ENCODE measurements at places on chromosomes 1 and 21.

DNA sequence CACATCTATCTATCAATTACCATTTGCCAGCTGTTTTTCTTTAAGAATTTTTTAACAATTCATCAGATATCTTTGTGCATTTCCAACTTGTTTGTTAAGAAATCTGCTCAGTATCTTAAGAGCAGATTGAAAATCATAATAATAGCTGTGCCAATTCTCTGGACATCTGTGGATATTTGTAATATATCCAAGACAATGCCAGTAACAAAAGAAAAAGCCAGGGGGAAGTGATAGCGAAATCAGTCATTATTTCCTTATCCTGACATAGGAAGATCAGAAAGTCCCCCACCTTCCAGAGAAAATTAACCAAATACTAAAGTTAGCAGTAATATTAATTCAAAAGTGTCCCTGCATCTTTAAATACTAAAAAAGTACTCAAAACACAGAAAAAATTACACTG, 217.1 kb downstream of the RERE start:
- DNase-seq = no peak

DNA sequence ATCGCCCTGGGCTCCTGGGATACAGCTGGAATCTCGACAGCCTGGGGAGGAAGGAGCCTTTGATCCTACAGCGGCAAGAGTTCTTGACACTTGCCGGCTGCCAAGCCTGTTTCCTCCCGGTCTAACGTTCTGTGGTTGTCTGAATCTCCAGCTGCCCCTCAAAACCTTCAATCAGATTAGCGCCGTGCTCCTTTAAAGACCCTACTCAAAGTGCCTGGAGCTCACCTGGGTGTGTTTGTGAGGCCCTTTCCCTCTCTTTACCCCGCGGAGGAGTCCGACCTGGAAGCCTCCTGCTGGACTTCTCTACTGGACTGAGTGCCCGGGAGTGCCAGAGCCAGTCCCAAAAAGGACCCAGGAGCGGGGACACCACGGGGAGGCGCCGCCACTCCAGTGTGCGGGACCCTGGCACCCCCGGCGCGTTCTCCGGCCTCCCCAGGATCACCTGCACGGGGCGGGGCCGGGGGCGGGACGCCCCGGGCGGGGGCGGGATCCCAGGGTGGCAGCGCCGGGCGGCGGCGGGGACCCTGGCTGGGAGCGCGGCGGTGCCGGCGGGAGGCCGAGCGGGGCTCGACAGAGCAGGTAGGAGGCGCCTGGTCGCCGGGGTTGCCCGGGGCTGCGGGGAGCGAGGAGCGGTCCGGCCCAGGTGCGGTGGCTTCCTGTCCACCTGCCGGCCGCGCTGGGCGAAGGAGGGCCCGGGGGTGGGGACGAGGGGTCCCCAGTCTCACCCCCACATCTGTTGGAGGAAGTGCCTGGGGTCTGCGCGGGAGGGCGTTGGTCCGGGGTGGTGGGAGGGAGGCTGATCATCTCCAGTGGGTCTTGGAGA, at the start of gene NCMAP:
TSS of gene NCMAP (plus strand) at position 497 of the 823 bp plus-strand sequence. CDS start 39,344 bp downstream, outside the sequence.
- no peak for DNase-seq

GRCh38 chr1:236345728-236346127, 48.4 kb upstream of the EDARADD start:
- no peak for DNase-seq

- DNase-seq = no peak
Observed at GRCh38 chr21:25175938-25176337, 431.3 kb downstream of the MRPL39 start.

DNA sequence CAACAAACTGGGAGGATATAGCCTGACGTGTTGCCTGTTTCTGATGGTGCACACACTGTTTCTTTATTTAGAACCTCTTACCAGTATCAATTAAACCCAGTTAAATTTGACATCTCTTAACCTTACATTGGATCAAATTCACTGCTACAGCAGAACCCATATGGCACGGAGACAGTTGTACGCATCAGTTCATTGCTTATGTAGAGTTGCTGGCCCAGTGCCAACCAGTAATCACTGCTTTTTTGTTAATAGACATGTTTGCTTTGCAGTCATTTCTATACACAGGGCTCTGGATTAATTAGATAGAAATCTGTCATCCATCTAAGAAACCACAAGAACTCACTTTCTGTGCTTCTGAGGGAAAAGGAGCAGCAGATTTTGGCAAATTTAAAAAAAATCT, 154.0 kb downstream of the RWDD3 start:
- no peak for DNase-seq

- DNase-seq = no peak
Observed at GRCh38 chr1:24641646-24642151, 1.4 kb upstream of the SRRM1 start.

GRCh38 chr1:214271174-214271858, 9.6 kb upstream of the SMYD2 start:
- DNase-seq = no peak

DNA sequence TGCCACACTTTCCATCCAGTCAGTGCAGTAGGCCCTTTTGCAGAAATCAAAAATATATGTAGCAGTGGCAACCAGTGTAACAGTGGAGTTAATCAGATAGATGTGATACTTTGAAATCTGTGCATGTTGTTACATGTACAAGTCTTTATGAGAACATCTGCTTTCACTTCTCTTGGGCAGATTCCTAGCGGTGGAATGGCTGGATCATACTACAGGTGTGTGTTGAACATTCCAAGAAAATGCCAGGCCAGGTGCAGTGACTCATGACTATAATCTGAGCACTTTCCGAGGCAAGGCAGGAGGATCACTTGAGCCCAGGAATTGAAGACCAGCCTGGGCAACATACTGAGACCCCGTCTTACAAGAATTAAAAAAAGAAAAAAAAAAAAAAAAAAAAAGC, 55.3 kb downstream of the GNB1 start:
- no peak for DNase-seq

- peak; percentile 45 for DNase-seq
Observed at GRCh38 chr1:199273837-199274379, 635.1 kb downstream of the PTPRC start.

GRCh38 chr1:182713939-182714338, 29.6 kb upstream of the RGS8 start:
- no peak for DNase-seq

DNA sequence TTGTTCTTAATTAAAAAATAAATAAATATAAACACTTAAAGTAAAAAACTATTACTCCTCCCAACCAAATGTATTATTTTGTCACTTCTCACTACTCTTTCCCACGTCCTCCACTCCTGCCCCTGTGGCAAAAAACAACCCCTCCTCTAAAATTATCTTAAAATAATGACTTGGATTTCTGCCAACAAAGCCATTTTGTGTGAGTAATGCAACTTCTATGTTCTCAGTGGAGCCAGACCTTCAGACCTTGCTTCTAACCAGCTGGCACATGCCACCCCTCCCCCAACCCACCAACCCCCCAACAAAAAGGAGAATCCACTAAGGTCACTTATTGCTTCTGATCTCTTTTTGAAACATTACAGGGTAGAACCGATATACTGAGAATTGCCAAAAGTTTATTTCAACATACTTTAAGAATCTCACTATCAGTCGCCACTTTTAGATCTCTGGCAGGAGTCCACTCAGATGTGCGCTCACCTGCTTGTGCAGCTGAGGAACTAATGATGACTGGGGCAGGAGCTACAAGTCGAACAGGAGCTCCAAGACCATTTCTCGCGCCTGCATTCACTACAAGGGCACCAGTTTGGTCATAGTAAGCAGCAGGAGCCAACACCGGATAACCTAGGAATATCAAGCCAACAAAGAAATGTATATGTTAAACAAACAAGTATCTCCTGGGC, 58.3 kb upstream of the SDC3 start:
- DNase-seq = peak; percentile 39

Measured in skeletal muscle cell (primary cell).